Activated T-helper 1 cell treated with anti-CD3 and anti-CD28 coated beads, Interleukin-12 subunit alpha, Interleukin-12 subunit beta, Interleukin-2, Interleukin-4 antibody, amounts not matched to agents 30 ng/mL and 10 ng/mL and 1 ng/mL, durations not matched to agents 14 hours and 24 hours and 36 hours (primary cell): ENCODE measurements at places on chromosomes 5 and 9. TPM values are rescaled to one million over a fixed set of nuclear protein-coding genes. Genes with fewer than 3 reads are reported as not detected.

DNA sequence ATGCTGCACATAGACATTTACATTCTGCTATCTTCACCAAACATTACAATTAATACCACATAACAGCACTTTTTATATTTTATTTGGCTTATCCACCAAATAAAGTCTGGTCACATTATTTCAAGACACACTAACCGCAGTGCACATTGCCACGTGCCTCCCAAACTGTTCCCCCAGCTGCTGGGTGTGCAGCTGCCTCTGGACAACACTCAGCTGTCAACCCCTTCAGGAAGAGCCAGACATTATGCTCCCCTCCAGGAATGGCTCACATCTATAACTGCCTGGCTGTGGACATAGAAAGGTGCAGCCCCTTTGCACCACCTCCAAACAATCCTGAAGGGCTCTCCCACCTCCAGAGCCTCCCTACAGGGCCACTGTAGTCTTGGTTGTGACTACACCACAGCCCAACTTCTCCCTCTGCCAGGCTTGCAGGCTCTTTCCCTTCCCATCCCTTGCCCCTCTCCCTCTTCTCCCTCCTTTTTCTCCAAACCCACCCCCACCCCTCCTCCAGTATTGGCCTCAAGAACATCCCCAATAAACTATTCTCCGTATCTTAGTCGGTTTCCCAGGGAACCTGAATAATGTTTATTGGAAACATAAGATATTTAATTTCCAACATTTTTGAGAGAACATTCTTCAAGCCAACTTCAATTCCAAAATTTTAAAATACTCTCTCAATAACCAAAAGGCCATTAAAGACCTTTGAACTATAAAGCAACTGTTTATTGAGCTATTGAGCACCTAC is 372.3 kb downstream of the CTNND2 start:
- no peaks in the 10 kb centered on the region for H3K36me3 ChIP-seq
- H3K4me3 ChIP-seq, result no peak overlapping the region
- H3K4me1 ChIP-seq, result no peaks in the 10 kb centered on the region
- no peaks in the 10 kb centered on the region for H3K27me3 ChIP-seq
- DNase-seq, result no peak

- no peaks in the 10 kb centered on the region for H3K4me1 ChIP-seq
- no peak overlapping the region for H3K27ac ChIP-seq
- no peak for DNase-seq
- no peak overlapping the region for H3K4me3 ChIP-seq
- no peaks in the 10 kb centered on the region for H3K36me3 ChIP-seq
Measured at GRCh38 chr9:38671748-38672147, 48.2 kb downstream of the FAM240B start.

GRCh38 chr9:136751244-136751643 is 2.9 kb upstream of the LCN6 start:
- H3K36me3 ChIP-seq, result peaks cover 4% of the 10 kb centered on the region
- H3K27me3 ChIP-seq, result peaks cover 8% of the 10 kb centered on the region
- peaks cover 10% of the 10 kb centered on the region for H3K4me1 ChIP-seq
- no peak overlapping the region for H3K4me3 ChIP-seq

- H3K27ac ChIP-seq, result no peak overlapping the region
- H3K4me1 ChIP-seq, result no peaks in the 10 kb centered on the region
- no peak overlapping the region for H3K4me3 ChIP-seq
- no peak for DNase-seq
- no peaks in the 10 kb centered on the region for H3K27me3 ChIP-seq
- no peaks in the 10 kb centered on the region for H3K36me3 ChIP-seq
Measured at GRCh38 chr5:107817951-107818350, 147.2 kb upstream of the EFNA5 start.

DNA sequence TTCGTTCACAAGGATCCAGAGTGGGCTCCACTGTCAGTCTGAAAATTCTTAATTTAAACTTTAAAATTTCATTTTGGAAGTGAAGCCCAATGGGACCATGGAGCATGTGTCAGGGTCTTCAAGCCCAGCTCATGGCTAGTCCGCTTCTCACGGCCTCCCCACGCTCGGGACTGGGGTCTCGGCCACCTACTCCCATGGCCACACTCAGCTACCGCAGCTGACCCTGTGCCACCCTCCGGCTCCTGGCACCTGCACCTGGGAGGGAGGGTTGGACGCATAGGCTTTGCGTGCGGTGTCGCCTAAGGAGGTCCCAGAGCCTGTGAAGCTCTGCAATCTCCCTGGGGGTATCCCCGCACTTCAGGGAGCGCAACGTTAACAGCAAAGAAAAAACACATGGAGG is 175.7 kb upstream of the PRLR start:
- H3K27me3 ChIP-seq, result no peaks in the 10 kb centered on the region
- no peaks in the 10 kb centered on the region for H3K4me1 ChIP-seq
- no peak overlapping the region for H3K27ac ChIP-seq
- no peak for DNase-seq
- H3K36me3 ChIP-seq, result no peaks in the 10 kb centered on the region

DNA sequence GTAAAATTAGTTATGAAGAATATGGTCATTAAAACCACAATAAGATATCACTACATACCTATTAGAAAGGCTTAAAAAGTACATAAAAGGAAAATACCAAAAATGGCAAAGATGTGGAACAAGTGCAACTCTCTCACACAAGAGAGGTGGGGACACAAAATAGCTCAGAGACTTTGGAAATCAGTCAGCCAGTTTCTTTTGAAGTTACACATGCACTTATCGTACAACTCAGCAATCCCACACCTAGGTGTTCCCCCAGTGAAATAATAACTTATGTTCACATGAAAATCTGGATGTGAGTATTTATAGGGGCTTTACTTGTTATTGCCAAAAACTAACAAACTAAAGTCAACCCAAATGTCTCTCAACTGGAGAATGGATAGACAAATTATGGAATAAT is 9.8 kb upstream of the RICTOR start:
- H3K4me1 ChIP-seq, result peaks cover 10% of the 10 kb centered on the region
- H3K27me3 ChIP-seq, result peaks cover 22% of the 10 kb centered on the region
- H3K36me3 ChIP-seq, result no peaks in the 10 kb centered on the region

GRCh38 chr5:139746691-139747582 is 48.7 kb upstream of the PSD2 start:
- peak overlapping the region; percentile 85 for H3K4me3 ChIP-seq
- peak overlapping the region; percentile 80 for H3K27ac ChIP-seq
- peaks cover 50% of the 10 kb centered on the region for H3K27me3 ChIP-seq
- peak; percentile 45 for DNase-seq
- peaks cover 2% of the 10 kb centered on the region for H3K36me3 ChIP-seq
- peaks cover 29% of the 10 kb centered on the region for H3K4me1 ChIP-seq

DNA sequence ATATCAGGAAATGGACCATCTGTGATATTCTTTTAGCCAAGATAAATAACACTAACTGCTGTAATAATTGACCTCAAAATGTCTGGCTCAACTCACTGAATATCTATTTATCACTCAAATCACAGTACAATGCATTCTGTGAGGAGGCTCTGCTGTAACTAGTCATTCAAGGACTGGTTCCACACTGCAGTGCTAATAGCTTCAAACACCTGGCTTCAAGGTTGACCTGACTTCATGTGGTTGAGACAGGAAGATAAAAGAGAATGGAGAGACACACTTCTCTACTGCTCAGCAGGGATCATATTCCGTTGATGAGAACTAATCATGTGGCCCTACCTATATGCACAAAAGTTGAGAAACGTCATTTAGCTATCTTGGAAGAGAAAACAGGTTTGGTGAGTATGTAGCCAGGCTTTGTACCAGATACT is 3.4 kb upstream of the RHOBTB3 start:
- H3K36me3 ChIP-seq, result no peaks in the 10 kb centered on the region
- peaks cover 58% of the 10 kb centered on the region for H3K27me3 ChIP-seq
- peaks cover 23% of the 10 kb centered on the region for H3K4me1 ChIP-seq
- H3K4me3 ChIP-seq, result no peak overlapping the region

DNA sequence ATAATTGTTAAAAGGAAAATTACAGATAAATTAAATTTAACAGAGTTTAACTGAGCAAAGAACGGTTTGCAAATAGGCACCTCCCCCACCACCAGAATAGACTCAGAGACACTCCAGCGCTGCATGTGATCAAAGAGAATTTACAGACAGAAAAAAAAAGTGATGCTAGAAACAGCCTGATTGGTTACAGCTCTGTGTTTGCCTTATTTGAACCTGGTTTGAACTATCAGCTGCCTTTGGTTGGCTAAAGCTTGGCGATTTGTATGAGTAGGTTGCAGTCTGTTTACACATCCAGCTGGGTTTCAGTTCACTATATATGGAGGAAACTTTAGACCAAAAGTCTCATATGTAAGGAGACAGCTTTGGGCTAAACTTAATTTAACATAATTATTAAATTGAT is 249.1 kb downstream of the ENC1 start:
- peaks cover 7% of the 10 kb centered on the region for H3K4me1 ChIP-seq
- no peak overlapping the region for H3K4me3 ChIP-seq
- no peaks in the 10 kb centered on the region for H3K36me3 ChIP-seq
- no peak for DNase-seq

DNA sequence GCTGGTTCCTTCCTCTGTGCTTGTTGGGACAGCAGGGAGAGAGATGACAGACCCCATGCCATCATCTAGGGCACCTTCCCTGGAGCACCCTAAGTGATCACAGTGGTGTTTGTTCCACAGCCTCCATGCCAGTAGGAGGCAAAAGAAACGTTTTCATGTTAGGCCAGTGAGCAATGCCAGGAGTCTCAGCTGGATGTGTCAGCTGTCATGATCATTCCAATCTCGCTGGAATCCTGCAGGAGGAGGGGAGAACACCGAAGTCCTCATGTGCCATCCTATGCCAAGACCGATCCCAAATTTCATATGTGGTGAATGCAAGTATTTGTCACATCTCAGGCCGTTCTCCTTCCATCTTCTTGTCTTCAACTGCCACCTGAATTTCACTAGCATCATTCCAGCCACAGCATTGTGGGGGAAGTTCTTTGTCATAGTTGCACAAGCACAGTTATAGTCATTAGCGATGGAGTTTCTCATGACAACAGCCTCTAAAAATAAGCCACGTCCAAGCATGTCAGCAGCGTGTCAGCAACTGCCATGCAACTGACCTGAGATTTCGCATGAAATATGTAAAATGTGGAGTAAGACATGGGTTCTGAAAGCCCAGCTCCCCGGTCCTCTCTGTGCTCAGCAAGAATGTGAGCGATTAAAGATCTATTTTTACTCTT is 97.2 kb upstream of the DNAH5 start:
- peaks cover 4% of the 10 kb centered on the region for H3K27me3 ChIP-seq
- H3K4me1 ChIP-seq, result no peaks in the 10 kb centered on the region
- H3K36me3 ChIP-seq, result no peaks in the 10 kb centered on the region
- H3K4me3 ChIP-seq, result no peak overlapping the region

DNA sequence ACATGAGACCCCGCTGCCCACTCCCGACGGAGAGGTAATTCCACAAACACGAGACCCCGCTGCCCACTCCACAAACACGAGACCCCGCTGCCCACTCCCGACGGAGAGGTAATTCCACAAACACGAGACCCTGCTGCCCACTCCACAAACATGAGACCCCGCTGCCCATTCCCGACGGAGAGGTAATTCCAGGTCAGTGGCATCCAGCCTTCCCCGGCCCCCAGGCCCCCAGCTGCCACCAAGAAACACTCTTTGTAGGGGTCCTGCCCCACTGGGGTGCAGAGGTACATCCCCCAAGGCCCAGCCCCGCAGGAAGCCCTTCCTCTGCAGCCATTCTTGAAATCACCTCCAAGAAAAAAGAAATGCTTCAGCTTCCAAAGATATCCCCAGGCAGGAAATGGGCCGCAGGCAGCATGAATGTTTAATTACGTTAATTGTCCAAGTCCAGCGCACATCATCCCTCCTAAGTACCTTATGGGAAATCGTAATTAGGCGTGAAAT is 115.9 kb downstream of the ADAMTS2 start:
- no peak overlapping the region for H3K27ac ChIP-seq
- no peak overlapping the region for H3K4me3 ChIP-seq
- no peaks in the 10 kb centered on the region for H3K4me1 ChIP-seq
- no peaks in the 10 kb centered on the region for H3K27me3 ChIP-seq
- no peaks in the 10 kb centered on the region for H3K36me3 ChIP-seq
- DNase-seq, result no peak

DNA sequence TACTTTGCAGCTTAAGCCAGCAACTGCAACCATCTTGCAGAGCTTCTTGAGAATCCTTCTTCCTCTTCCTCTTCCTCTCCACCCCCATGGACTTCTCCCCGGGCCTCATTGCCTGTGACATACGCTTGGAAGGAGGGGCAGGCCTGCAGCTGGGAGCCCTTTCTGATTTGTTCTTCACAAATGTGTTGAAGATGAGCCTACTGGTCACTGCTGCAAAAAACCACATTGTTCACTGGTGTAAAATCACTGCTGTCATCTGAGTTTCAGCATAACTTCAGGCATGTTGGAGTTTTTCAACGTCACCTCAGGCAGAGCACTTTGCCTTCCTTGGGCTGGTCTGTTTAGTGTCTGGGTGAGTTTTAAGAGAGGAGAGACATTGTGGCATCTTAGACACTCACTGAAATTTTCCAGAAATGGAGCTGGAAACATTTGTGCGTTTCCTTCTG is 7.9 kb downstream of the TJP2 start:
- DNase-seq, result no peak
- peaks cover 1% of the 10 kb centered on the region for H3K27me3 ChIP-seq
- H3K36me3 ChIP-seq, result peaks cover 11% of the 10 kb centered on the region
- H3K4me3 ChIP-seq, result peak overlapping the region; percentile 20
- H3K4me1 ChIP-seq, result peaks cover 58% of the 10 kb centered on the region
- peak overlapping the region; percentile 9 for H3K27ac ChIP-seq

DNA sequence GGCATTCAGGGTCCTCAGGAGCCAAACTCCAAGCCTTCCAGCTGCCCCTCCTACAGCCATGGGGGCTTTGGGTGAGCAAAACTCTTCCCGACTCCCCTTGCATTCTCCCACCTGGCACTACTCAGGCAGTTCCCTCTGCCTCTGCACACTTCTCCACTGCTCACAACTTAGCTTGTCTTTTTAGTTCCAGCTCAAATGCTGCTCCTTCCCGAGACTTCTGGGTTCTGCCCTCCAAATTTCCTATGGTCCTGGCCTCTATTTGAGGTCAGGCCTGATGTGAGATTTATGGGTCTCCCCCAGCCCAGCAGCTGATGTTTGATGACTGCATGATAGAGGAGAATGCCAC is 5.7 kb upstream of the SLC25A48 start:
- no peak overlapping the region for H3K4me3 ChIP-seq
- DNase-seq, result no peak
- H3K4me1 ChIP-seq, result peaks cover 5% of the 10 kb centered on the region
- no peaks in the 10 kb centered on the region for H3K36me3 ChIP-seq
- H3K27me3 ChIP-seq, result peaks cover 11% of the 10 kb centered on the region

- DNase-seq, result no peak
- peaks cover 2% of the 10 kb centered on the region for H3K36me3 ChIP-seq
- no peak overlapping the region for H3K4me3 ChIP-seq
- H3K4me1 ChIP-seq, result peaks cover 20% of the 10 kb centered on the region
Measured at GRCh38 chr9:99876190-99876589, 30.3 kb upstream of the STX17 start.

GRCh38 chr5:158720281-158720680 is 379.4 kb downstream of the EBF1 start:
- no peak overlapping the region for H3K27ac ChIP-seq
- peaks cover 2% of the 10 kb centered on the region for H3K27me3 ChIP-seq
- no peaks in the 10 kb centered on the region for H3K36me3 ChIP-seq
- H3K4me1 ChIP-seq, result no peaks in the 10 kb centered on the region

The TMOD1 gene
- total RNA-seq, result 0.81 and 0.86 TPM in 2 replicates

The COL15A1 gene
- 0.02 and 0.05 TPM in 2 replicates for total RNA-seq

The TBC1D9B gene
- total RNA-seq, result 123 and 127 TPM in 2 replicates

The PLPP7 gene
- total RNA-seq, result 0.10 TPM in 1 of 2 replicates, not detected in the other

The PDE8B gene
- total RNA-seq, result 0.07 and 0.16 TPM in 2 replicates

The LCNL1 gene
- not detected in 2 replicates for total RNA-seq

The CAMK4 gene
- 51.8 and 56.9 TPM in 2 replicates for total RNA-seq
